ENCODE measurements at places on chromosomes 11 and 22.

DNA sequence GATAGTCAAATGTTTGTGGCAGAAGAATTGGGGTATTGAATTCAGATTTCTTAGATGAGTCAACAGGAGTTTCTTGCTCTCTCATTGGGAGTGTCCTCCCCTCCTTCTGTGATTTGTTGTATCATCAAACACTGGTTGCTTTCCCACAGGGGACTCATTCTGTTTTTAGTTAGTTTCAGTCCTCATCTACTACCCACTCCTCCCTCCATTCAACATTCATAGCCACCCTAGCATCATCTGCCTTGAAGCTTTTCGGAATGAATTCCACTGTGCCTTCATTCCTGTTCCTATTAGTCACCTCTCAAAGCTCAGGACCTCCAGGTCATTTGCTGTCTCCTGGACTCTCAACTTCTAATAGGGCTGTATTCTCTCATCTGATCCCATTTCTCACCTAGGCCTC, 31.5 kb upstream of the RAB38 start:
- DNase-seq = no peak

- DNase-seq = peak; percentile 73
Observed at GRCh38 chr11:72091292-72091691, 10.6 kb downstream of the LRRC51 start.

- no peak for DNase-seq
Observed at GRCh38 chr11:36471577-36471976, 38.5 kb downstream of the TRAF6 start.

DNA sequence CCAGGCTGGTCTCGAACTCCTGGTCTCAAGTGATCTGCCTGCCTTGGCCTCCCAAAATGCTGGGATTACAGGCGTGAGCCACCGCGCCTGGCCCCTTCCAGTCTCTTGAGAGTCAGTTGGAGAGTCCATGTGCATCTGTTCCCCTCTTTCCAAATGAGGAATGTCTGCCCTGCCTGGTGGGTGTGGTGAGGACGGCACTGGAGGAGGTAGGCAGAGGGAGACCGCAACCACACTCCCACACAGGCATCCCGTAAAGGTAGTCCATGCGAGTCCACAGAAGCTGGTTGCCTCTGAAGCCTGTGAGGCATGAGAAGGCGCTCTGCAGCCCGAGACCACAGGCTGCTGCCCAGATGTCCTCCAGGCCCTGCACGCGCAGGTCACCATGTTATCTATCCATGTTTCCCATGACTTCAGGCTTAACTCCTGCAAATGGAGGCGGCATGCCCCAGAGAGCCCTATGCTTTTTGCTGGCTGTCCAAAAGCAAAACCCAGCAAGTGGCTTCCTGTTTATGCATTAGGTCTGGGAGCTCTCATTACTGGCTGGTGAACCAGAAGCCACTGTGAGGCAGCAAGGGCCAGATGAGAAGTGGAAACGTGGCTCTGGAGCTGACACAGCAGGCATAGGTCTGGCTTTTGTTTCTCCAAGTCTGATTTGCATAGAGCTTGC, 43.4 kb downstream of the GRIK4 start:
- DNase-seq = no peak

DNA sequence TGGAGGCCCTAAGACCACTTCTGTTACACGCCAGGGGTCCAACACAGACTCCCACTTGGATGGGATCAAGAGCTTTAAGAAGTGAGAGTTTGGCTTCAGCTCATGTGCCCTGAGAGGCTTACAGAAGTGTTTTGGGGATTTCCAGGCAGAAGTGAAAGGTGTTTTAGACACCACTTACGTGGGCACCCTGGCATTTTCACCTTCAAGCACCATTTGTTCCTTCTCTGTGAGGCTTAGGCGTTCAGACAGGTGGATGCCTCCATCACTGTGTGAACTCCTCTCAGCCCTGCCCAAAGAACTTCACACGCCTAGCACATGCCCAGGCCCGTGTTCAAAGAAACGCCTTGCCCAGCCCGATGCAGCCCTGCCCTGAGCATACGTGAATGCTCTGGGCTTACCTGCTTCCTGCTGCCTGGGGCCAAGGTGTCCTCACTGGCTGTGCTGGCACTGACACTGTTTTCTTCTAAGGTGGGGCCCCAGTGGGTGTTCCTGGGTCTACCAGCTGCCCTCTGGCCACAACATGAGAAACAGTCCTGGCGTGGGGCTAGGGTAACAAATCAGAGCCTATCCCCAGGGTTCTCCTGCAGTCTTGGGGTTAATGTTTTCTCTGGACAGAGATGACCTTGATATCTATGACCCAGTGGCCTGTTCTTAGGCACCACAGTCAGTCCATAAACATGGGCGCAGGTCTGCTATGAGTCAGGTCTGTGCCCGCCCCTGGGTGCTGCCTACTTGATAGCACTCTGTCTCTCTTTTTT, 34.0 kb downstream of the AMPD3 start:
- DNase-seq = peak; percentile 32

DNA sequence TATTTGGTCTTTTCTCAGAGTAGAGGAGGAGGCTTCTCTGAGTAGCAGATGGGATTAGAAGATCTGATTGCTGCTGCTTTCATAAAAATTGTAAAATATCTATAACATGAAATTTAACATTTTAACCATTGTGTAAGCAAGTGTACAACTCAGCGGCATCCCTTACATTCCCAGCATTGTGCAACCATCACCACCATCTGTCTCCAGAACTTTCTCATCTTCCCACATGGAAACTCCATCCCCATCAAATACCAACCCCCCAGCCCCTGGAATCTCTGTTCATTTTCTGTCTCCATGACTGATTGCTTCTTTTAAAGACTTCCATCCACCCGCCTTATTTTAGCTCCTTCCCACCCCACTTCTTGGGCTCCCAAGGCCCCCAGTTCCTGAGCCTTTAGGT, 32.3 kb downstream of the MRGPRD start:
- no peak for DNase-seq

- DNase-seq = no peak
Observed at GRCh38 chr11:13920756-13921155, 41.8 kb upstream of the SPON1 start.

DNA sequence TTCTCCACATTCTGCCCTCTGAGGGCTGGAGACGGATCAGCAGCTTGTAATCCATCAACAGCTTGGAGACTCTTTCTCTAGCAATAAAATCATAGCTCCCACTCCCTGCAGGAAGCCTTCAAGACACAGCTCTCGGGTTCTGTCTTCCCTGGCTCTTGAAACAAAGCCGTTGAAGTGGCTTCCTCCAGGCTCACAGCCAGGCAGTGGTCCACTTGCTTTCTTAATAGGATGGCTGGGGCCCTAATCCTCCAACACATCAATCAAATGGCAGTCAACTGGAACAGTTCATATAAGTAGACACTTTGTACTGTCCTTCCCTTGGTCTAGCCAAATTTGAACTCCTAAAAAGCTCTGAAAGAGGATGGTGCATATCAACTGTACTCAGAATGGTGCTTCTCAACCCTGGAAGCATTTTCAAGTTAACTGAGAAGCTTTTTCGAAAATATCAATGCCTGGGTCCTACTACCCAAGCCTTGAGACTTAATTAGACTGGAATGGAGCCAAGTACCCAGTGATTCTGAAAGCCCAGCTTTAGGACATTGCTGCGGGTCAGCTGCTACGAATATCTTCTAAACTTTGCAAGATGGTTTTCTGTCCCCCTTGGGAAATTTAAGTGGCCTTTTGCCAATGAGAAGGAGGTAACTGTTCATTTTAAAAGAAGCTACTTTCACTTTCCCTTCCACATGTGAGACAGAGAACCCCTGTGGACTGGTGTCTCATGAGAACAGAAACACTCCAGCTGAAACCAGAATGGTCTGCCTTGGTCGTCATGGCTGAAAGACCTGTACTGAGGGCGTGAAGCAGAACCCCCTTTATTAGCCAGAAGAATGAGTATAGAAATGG, 74.7 kb downstream of the SC5D start:
- DNase-seq = no peak

GRCh38 chr11:1656061-1656441, 26.5 kb downstream of the KRTAP5-5 start:
- DNase-seq = no peak

DNA sequence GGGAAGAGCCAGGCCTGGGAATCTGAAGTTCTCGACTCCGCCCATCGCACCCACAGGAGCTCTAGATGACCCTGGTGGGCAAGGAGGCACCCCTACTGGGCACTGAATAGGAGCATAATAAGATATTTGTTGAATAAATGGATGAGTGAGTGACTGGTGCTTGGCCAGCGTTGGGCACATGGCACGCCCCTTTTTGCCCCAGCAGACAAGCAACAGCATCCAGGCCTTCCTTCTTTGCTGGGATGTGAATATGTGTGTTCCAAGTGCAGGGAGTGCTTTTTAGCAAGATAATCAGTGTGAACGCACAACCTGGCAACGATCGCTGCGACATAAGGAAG, 443 bp upstream of the CELF1 start:
- no peak for DNase-seq

Data from hematopoietic multipotent progenitor cell treated with erythropoietin and hydrocortisone succinate and interleukin-3 and kit ligand, for 15 days (in vitro differentiated cells).